ENCODE measurements at places on chromosomes 1 and 21. TPM values are rescaled to one million over a fixed set of nuclear protein-coding genes. Genes with fewer than 3 reads are reported as not detected.

- no peak for DNase-seq
Measured at GRCh38 chr1:30000266-30000665, 723.1 kb downstream of the MATN1 start.

GPR52 gene
- 0.88 TPM for polyA plus RNA-seq

COL9A2 gene
- 11.0 TPM for polyA plus RNA-seq

DNA sequence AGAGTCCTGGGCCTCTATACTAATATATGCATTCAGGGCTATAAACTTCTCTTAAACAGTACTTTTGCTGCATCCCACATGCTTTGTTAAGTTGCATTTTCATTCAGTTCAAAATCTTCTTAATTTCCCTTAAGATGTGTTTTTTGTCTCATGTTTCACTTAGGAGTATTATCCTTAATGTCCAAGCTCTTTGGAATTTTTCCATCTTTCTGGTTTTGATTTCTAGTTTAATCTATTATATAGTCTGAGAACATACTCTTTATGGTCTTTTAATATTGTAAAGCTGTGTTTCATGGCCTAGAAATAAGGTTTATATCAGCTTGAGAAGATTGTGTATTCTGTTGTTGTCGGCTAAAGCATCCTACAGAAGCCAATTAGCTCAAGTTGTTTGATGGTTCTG is 1041.8 kb downstream of the PLA2G4A start:
- DNase-seq: no peak

GRCh38 chr1:107670397-107671040 is 294.5 kb downstream of the VAV3 start:
- DNase-seq: no peak

DCST1 gene
- polyA plus RNA-seq: 0.88 TPM
